CD4-positive, alpha-beta T cell treated with Interleukin-15 for 1 hour (primary cell): ENCODE measurements at places on chromosomes 13 and 19.

- DNase-seq = no peak
Observed at GRCh38 chr13:35727881-35728280, 251.4 kb upstream of the MAB21L1 start.

GRCh38 chr13:27918918-27919658 is 712 bp upstream of the PDX1 start:
- DNase-seq = no peak

DNA sequence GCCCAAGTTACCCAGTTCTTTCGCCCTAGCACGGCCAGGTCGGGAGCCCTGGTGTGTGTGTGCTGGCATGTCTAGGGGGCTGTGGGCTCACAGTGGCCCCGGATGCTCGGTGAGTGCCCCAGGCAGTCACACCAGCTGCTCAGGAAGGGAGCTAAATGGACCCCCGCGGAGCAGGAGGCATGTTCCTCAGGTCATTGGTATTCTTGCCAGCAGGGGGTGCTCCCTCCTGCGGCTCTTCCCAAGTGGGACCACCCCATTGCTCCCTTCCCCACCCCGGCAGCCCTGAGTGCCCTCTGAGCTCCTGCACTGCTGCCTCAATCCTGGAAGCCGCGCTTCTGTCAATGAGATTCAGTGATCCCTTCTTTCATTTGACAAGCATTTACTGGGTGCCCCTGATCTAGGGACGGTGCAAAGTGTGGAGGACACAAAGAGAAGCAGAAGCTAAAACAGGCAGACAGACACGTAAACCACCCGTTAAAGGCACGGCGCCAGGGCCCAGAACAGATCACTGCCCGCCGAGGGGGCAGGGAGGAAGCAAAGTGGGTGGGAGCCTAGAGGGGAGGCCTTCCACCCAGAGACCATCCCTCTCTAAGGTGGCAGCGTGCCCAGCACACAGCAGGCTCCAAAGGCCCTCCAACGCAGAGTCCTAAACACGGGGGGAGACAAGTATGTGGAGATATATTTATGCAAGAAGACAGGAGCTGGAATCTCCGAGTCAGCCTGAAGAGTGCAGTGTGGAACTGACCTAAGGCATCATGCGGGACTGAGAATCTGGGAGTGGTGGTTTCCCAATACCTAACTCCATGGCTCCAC is 5.2 kb upstream of the ADPRHL1 start:
- no peak for DNase-seq

GRCh38 chr19:1836458-1837221 is 11.6 kb downstream of the REXO1 start:
- DNase-seq = no peak

GRCh38 chr13:98488736-98489135 is 88.2 kb downstream of the STK24 start:
- no peak for DNase-seq

DNA sequence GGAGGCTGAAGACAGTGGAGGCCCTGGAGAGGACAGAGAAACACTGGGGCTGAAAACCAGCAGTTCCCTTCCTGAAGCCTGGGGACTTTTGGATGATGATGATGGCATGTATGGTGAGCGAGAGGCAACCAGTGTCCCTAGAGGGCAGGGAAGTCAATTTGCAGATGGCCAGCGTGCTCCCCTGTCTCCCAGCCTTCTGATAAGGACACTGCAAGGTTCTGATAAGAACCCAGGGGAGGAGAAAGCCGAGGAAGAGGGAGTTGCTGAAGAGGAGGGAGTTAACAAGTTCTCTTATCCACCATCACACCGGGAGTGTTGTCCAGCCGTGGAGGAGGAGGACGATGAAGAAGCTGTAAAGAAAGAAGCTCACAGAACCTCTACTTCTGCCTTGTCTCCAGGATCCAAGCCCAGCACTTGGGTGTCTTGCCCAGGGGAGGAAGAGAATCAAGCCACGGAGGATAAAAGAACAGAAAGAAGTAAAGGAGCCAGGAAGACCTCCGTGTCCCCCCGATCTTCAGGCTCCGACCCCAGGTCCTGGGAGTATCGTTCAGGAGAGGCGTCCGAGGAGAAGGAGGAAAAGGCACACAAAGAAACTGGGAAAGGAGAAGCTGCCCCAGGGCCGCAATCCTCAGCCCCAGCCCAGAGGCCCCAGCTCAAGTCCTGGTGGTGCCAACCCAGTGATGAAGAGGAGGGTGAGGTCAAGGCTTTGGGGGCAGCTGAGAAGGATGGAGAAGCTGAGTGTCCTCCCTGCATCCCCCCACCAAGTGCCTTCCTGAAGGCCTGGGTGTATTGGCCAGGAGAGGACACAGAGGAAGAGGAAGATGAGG is 1.5 kb downstream of the PPP1R15A start:
- peak; percentile 23 for DNase-seq

GRCh38 chr13:67283637-67284036 is 53.5 kb upstream of the PCDH9 start:
- no peak for DNase-seq

DNA sequence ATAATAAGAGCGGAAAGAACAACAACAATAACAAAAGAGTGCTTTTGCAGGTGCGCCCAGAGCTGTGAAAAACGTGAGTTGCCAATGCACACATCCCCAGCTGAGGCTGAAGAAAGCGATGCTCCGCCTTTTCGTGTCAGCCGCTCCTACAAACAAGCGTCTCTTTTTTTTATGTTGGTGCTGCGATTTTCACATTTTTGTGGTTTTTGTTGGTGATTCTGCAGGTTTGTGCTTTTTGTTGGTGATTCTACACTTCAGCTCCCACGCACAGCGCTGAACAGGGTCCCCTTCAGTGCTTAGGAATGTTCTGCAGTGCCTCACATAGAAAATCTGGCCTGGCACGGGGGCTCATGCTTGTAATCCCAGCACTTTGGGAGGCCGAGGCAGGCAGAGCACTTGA is 7.3 kb upstream of the SBK3 start:
- DNase-seq = no peak

DNA sequence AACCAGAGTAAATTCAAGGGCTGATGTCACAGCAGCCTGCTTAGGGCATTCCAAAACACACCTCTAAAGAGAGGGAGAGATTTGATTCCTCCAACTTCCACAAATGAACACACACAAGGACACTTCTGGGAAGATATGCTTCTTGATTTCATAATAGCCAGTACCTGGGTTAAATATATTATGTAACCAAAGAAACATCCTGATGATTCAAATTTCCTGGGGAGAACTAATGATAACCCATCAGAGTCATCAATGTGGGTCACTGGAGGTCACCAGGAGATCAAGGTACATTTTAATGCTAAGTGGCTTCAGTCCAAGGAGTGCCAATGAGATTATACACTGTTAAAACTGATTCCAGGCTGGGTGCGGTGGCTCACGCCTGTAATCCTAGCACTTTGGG is 54.0 kb upstream of the DOCK9 start:
- no peak for DNase-seq

GRCh38 chr13:30818323-30818960 is 83.1 kb downstream of the ALOX5AP start:
- DNase-seq = no peak
